Glomerular endothelial cell (primary cell): ENCODE measurements at places on chromosomes 5 and 9. TPM values are rescaled to one million over a fixed set of nuclear protein-coding genes. Genes with fewer than 3 reads are reported as not detected.

The PTTG1 gene
- total RNA-seq, result 46.4 and 81.2 TPM in 2 replicates

The F2RL2 gene
- 13.3 and 30.9 TPM in 2 replicates for total RNA-seq

The TMEM267 gene
- 11.4 and 13.8 TPM in 2 replicates for total RNA-seq

The PCDHA7 gene
- total RNA-seq, result 0.05 and 0.64 TPM in 2 replicates

The PCDHA4 gene
- 0.29 TPM in 1 of 2 replicates, not detected in the other for total RNA-seq

The DAB2IP gene
- total RNA-seq, result 31.7 and 65.8 TPM in 2 replicates

The CDH18 gene
- total RNA-seq, result 0.41 TPM in 1 of 2 replicates, not detected in the other

The PRKAA1 gene
- 79.3 and 90.7 TPM in 2 replicates for total RNA-seq

The LRRC19 gene
- total RNA-seq, result not detected in 2 replicates

The SH3TC2 gene
- 2.5 and 3.6 TPM in 2 replicates for total RNA-seq
